CD4-positive, alpha-beta T cell treated with Interleukin-15 for 1 hour (primary cell): ENCODE measurements at places on chromosomes 13 and 19.

- DNase-seq, result no peak
Measured at GRCh38 chr13:38519229-38519911, 167.5 kb upstream of the FREM2 start.

DNA sequence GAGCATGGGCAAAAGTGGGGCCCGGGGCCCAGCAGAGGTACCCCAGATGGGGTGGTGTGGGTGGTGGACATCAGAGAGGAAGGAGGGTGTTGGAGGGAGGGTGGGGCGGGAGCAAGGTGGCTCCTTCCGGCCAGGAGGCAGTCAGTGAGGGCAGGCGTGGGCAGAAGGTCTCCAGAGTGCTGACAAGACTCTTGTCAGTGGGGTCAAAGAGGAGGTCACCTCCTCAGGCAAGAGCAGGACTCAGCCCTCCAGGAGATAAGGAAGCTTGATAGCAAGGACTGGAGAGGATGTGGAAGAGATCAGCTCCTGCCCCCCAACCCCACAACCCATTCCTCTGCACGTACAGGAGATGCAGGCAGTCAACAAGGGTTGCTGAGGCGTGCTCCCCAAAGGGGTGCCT, 9.8 kb downstream of the GJA3 start:
- no peak for DNase-seq

GRCh38 chr19:32165750-32166149, 179.7 kb upstream of the ZNF507 start:
- DNase-seq, result no peak

GRCh38 chr19:39154100-39154628, 28.6 kb downstream of the PAK4 start:
- no peak for DNase-seq

- DNase-seq, result no peak
Measured at GRCh38 chr19:54029301-54029700, 34.4 kb downstream of the VSTM1 start.

GRCh38 chr19:5326986-5327623, 13.5 kb downstream of the PTPRS start:
- DNase-seq, result no peak

DNA sequence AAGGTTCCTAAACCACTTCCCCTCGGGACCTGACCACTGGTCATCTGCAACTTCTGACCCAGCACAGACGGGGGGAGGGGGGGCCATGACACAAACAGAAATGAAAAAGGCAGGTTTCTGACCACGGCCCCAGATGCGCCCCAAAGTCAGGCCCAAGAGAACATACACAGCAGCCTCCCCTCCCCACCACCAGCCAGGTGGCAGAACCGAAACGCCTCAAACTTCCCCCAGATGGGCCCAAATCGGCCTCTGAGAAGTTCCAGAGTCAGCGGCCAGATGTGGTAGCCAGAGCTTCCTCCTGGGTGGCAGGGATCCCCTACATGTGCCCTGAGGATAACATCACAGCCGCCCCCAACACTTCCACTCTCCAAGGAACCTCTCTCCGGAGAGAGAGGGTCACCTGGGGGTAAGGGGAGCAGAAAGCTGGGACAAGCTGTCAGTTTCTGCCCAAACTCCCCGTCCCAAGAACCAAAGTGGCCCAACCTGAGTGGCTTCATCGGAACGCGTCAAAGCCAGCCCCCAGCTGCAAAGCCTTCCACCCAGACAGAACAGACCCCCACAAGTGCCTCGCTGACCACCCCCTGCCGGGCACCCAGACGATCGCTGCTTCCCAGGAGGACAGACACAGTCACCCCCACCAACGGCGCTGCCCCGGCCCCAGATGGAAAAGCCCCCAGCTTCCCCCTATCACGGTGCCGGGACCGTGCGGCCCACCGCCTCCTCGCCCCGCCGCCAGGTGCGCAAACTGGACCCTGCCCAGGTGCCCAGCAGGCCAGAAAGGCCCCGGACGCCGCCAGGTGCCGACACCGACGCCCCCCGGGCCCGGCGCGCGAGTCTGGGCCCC, 800 bp downstream of the ELL start:
- peak; percentile 60 for DNase-seq

DNA sequence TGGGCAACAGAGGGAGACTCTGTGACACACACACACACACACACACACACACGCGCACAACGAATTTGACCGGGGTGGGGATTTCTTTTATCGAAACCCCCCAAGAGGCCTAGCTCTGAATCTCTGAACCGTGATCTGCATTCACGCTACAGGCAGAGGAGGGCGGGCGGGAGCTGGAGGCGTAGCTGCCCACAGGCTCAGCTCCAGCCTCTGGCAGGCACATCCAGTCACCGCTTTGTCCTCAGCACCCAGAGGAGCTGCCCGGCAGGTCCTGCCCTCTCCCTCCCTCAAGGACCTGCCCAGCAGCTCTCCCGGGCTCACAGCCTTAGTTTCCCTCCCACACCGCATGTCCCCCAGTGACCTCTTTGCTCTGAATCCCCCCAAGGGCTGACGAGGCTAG, 20.0 kb downstream of the CILP2 start:
- no peak for DNase-seq

DNA sequence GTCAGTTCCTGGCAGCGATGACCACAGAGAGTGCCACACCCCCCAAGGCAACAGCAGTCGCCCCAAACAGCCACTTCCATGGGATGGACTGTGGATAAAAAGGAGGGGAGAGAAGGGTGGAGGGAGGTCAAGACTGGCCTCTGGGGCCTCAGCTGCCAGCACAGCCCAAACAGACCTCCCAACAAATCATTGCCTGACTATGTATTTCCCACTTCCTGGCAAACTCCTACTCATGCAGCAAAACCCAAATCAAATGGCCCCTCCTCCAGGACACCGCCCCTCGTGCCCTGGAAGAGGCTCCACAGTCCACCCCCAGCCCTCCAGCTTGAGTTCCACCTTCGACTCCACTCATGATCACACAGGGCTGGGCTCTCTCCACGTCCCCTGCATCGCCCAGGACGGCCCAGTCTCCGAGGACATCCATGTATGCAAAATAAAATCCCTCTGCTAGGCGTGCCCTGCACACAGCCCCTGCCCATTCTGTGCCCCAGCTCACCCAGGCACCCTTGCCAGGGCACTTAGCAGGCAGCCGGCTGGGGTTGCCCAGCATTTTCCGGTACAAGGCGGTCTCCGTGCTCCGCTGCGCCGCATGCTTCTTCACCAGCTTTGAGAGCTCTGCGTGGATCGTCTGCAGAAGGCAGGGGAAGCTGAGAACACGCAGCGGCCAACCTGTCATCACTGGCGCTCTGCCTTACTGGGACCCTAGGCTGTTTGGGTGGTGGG, 10.5 kb upstream of the ELL start:
- no peak for DNase-seq
